Smooth muscle cell of trachea (primary cell): ENCODE measurements at places on chromosomes 3 and 15. TPM values are rescaled to one million over a fixed set of nuclear protein-coding genes. Genes with fewer than 3 reads are reported as not detected.

FGD5 gene
- total RNA-seq: 1.7 and 1.8 TPM in 2 replicates

HYAL1 gene
- 4.2 and 6.1 TPM in 2 replicates for total RNA-seq

GNAT1 gene
- not detected in 2 replicates for total RNA-seq

MAP6D1 gene
- total RNA-seq: 1.9 and 2.3 TPM in 2 replicates

CHRNA7 gene
- under 0.01 TPM in 1 of 2 replicates, not detected in the other for total RNA-seq

ZPLD1 gene
- total RNA-seq: not detected in 2 replicates

GPR176 gene
- total RNA-seq: 103 and 182 TPM in 2 replicates

CACNA2D3 gene
- total RNA-seq: under 0.01 and 0.15 TPM in 2 replicates

MYL3 gene
- total RNA-seq: not detected in 2 replicates

IMPG2 gene
- 0.29 and 0.33 TPM in 2 replicates for total RNA-seq

CHAC1 gene
- 9.3 and 16.9 TPM in 2 replicates for total RNA-seq

SERINC4 gene
- 0.15 TPM in 1 of 2 replicates, not detected in the other for total RNA-seq

ECE2 gene
- total RNA-seq: under 0.01 TPM in 1 of 2 replicates, not detected in the other

ATP8B4 gene
- 3.2 and 7.4 TPM in 2 replicates for total RNA-seq

GRAMD2A gene
- total RNA-seq: 0.15 and 0.33 TPM in 2 replicates

GOLGA8R gene
- 3.6 and 3.9 TPM in 2 replicates for total RNA-seq

LMAN1L gene
- total RNA-seq: 0.15 TPM in 1 of 2 replicates, not detected in the other

C3orf85 gene
- not detected in 2 replicates for total RNA-seq
